Foreskin keratinocyte (primary cell): ENCODE measurements at places on chromosomes 1 and 21. TPM values are rescaled to one million over a fixed set of nuclear protein-coding genes. Genes with fewer than 3 reads are reported as not detected.

NR0B2 gene
- total RNA-seq = not detected in 2 replicates

LEFTY1 gene
- total RNA-seq = not detected in 2 replicates

PLPP3 gene
- 1.5 and 1.6 TPM in 2 replicates for total RNA-seq

MTMR11 gene
- 10.9 and 12.5 TPM in 2 replicates for total RNA-seq

ACTN2 gene
- not detected in 2 replicates for total RNA-seq

MX1 gene
- 251 and 297 TPM in 2 replicates for total RNA-seq
